Activated naive CD4-positive, alpha-beta T cell (primary cell): ENCODE measurements at places on chromosomes 7 and 10.

GRCh38 chr7:129617652-129618051, 6.1 kb downstream of the NRF1 start:
- no peak for DNase-seq

GRCh38 chr7:44637788-44638594, 31.6 kb downstream of the OGDH start:
- DNase-seq: no peak

- no peak for DNase-seq
Observed at GRCh38 chr7:113338071-113338696, 219.8 kb upstream of the SMIM30 start.

DNA sequence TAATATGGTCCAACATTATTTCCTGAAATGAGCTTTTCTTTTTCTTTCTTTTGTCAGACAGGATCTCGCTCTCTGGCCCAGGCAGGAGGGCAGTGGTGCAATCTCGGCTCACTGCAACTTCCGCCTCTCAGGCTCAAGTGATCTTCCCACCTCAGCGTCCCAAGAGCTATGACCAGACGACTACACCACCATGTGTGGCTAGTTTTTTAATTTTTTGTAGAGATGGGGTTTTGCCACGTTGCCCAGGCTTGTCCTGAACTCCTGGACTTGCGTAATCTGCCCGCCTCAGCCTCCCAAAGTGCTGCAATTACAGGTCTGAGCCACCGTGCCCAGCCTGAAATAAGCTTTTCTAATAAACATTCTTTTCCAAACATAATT, 48.6 kb downstream of the CUL2 start:
- no peak for DNase-seq

DNA sequence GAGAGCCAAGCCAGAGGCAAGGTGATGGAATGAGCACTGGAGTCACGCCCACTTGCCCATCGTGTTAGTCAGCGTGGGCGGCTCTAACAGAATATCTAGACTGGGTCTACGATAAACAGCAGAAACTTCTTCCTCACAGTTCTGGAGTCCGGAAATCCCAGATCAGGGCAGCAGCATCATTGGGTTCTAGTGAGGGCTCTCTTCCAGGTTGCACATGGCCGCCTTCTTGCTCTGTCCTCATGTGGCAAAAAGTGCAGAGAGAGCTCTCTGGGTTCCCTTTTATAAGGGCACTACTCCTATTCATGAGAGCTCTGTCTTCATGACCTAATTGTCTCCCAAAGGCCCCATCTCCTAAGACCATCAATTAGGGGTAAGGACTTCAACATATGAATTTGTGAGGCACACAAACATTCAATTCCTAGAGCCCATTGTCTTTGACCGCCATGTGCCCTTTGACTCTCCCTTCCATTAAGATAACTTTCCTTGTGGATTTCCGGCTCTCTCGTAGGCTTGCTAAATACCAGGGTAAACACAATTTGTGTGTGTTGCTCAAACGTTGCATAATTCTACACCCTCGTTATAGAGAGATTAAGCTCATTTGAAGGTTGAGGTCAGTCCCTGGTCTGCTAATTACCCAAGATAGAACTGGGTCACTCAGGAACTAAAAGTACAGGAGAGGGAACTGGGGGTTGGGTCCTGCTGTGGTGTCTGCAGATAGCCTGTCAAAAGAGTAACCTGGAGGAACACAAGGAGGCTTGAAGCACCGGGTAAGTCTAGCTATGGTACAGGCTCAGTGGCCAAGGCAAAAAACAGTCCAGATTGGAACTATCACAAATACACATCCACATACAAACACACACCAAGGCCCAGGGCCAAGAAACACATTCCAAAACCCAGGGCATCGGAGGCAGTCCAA, 28.7 kb upstream of the USP6NL start:
- no peak for DNase-seq

DNA sequence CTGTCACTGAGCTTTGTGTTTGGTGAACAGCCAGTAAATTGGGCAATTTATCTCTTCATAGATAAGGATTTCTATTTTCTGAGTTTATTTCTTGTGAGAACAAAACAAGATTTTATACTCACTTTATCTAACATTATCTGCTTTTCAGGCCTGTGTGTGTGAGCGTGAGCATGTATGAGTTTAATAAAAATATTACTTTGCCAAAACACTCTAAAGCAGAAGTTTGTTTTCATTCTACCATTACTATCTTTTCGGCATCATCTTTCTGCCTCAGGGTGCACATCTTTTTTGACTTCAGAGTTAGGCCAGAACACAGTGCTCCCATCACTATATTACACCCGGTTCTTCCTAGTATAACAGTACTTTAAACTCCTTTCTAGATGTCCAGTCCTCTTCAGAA, 13.0 kb downstream of the ZWINT start:
- no peak for DNase-seq
